ENCODE measurements at places on chromosomes 4 and X.

DNA sequence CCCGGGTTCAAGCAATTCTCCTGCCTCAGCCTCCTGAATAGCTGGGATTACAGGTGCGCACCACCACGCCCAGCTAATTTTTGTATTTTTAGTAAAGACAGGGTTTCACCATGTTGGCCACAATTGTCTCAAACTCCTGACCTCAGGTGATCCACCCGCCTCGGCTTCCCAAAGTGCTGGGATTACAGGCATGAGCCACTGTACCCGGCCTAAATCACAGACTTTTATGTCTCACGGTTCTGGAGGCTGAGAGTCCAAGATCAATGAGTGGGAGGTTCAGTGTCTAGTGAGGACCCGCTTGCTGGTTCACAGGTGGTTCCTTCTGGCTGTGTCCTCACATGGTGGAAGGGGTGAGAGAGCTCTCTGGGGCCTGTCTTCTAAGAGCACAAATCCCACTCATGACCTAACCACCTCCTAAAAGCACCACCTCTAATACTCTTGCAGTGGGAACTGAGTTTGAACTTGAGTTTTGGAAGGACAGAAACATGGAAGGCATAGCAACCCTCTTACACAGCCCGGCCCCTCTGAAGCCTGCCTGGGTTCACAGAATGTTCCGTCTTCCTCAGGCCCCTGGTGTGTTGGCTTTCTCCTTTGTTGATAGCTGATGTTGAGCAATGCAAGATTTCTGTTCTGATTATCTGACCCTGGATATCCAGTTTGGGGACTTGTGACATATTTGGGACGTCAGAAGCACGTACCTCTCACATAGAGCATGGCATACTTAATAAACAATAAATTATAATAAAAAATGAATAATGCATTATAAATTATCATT, 1.9 kb upstream of the AKAP17A start:
- DNase-seq, result no peak

DNA sequence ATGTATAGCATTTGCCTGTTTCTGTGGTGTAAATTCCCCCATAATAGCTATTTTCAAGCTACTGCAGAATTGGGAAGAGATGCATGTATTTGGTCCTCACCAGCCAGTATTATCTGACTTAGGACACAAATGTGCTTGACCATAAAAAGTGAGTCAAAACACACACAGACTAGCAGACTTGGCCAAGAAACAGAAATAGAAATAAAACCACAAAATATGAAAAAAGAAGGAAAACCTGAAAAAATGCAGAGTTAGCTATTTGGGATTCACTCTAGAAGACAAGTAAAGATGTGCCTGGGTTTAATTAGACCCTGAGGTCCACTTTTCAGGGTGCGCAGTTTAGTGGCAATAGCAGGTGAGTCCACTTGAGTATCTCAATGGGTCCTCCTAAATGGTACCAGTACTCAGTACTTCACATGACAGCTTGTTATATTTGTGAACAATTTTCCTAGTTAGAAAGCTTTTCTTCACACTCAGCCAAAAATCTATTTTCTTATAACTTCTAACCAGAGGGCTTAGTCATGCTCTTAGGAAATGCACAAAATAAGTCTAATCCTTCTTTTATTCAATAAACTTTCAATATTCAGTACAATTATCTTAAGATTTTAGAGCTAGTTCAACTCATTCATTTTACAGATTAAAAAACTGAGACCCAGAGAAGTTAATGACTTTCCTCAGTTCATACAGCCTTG, 108.7 kb upstream of the JADE1 start:
- no peak for DNase-seq

- DNase-seq, result no peak
Observed at GRCh38 chrX:38639730-38640129, 78.4 kb downstream of the TSPAN7 start.

DNA sequence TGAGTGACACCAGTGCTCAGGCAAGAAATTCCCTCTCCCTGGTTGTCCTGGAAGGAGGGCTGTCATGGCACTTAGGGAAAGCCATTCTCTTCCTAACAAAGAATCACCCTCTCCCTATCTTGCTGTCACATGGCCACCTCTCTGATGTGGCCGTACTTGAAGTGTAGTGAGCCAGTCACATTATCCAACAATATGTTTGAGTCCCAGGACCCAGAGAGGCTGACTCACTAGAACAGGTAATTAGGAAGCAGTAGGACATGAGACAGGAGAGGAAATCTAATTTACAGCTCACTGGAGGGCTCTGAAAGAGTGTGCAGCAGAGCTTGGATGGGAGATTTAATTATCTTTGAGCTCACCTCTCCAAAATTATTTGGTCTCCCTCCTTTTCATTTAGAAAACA, 299.1 kb downstream of the ARHGAP24 start:
- DNase-seq, result no peak

- DNase-seq, result no peak
Observed at GRCh38 chr4:128527946-128528576, 240.4 kb upstream of the PGRMC2 start.

DNA sequence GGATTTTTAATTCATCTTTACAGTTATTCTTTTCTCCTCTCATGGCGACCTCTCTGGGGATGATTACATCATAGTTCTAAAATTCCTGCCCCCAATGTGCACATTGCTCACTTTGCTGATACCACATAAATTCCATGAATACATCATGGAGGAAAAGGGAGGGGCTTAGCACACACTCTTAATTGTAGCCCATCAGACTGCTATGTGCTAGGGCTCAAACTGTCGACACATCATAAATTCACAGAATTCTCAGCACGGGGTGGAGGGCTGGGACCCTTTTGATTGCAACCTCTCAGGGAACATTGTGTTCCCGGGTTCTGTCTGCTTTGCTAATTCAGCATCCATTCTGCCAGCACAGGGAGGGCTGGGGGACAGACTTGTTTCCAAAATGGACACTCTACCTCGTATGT, 592.9 kb downstream of the BCOR start:
- DNase-seq, result no peak

GRCh38 chr4:176872461-176872860, 79.7 kb upstream of the VEGFC start:
- no peak for DNase-seq
